Stimulated activated CD4-positive, alpha-beta T cell treated with anti-CD3 and anti-CD28 coated beads, Interleukin-2, amount 100 ng/mL, for 4 hours (primary cell): ENCODE measurements at places on chromosomes 1 and 21.

DNA sequence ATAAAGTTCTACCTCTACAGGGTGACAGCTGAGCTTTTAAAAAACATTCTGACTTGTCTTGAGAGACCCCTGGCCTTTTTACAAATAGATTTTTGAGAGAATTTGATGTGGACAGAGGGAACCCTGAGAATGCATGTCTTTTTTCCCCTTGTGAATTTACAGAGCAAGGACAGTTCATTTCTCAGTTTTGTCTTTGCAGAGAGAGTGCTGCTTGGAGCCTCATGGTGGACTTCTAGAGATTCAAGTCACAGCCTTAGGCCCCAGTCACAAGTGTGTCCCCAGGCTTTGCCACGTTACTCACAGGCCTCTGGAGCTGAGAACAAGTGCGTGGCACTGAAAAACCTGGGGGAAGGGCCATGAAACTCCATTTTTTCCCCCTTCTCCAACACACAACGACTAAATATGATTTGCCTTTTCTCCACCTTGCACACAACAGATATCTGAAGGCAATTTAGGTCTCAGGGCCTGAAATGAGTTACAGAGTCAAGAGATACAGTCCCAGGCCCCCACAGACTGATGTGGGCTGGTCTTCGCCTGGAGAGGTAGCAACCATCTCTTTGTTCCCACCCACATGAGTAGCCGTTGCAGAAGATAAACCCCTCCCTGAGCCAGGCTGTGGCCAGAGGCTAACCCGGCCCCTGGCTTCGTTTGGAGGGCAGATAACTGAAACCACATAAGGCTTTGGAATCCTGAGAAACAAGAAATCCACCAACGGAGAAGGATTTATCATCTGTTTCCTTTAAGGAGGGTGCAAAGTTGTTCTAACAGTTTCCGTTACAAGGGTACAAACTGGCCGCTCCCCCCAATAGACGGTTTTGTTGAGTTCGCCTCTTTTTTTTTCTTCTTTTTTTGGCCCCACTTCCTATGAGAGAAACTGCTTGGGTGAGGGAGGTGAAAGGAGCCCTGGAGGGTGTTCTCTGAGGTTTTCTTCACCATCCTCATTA lies 1.0 kb upstream of the PIGV start:
- DNase-seq, result no peak

DNA sequence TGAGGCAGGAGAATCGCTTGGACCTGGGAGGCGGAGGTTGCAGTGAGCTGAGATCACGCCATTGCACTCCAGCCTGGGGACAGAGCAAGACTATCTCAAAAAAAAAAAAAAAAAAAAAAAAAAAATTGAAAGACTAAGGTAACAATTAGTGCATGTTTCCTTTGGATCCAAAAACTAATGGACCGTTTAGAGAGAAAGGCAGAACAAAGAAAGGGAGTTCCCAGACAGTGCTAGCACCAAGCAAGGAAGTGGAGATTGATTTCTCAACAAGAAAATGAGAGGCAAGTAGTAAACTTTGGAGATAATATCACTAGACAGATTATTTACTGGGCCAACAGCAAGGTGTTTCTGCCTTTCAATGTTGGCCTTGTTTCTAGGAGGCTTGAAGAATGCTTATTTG lies 24.2 kb downstream of the ATP1B1 start:
- no peak for DNase-seq

DNA sequence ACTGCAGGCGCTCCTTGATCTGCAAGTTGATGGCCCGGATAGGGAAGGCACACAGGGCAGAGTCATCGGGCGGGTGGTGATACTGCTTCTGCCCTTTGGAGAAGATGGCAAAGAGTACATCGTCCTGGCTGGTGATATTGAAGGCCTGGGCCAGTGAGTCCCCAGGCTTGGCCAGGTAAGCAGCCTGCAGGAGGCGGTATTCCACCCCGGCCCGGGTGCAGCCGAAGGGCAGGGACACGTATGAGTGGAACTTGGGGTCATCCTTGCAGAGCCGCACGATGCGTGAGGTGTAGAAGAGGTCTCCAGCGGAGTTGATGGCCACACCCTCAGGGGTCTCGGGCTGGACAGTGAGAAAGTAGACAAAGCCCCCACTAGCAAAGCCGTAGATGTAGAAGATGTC lies 27.4 kb downstream of the PLXNA2 start:
- no peak for DNase-seq

DNA sequence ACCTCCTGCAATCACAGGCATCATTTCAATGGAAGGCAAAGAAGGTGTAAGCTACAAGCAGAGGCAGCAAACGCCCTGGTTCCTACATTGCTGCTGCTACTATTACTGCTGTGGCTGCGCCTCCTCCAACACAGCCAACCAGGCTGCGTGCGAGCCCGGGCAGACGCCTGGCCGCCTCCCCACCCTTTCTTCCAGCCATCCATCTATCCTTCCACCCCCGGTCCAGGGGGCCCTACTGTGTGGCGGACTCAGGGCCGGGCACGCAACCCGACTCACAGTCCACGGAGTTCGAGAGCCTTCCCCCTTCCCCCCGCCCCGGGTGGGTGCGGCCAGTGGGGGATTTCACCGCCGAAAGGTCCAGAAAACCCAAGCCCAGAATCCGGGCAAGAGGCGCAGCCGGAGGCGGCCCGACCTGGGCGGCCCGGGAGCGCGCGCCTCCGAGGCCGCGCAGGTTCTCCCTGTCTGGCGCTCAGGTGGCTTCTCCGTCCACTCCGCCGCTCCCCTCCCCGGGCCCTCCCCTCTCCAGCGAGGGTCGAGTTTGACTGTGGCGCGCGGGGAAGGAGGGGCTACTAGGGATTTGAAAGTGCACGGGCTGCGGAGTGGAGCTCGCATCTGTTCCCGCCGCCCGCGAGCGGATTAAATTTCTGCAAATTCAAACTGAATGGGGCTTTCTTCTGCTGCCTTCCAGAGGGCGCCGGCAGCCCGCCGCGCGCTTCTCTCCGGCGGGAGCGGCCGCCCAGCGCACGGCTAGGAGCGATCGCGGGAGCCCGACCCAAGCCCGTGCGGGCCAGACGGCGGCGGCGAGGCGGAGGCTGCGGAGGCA lies at the start of gene HUNK:
Gene HUNK (plus strand): TSS at position 569 of the 823 bp plus-strand sequence. CDS start 655 bp downstream, outside the sequence.
- no peak for DNase-seq

DNA sequence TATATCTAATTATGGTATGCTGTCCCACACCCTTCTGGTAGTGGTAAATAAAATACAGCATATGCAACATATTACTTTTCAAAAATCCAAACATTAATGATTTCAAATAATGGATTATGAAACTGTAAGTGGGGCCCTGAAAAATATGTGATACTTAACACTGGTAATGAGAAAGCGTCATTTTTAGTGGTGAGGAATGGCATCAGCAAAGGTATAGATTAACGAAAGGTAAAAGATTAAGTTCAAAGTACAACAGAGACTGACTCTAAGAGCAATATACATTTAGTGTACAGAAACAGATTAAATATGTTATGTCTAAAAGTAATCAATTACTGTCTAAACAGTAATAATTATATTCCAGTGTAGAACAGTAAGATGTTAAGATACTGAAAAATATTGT lies 194.1 kb downstream of the COL24A1 start:
- DNase-seq, result no peak

- no peak for DNase-seq
Measured at GRCh38 chr1:76492752-76493430, 374.4 kb upstream of the ST6GALNAC5 start.

GRCh38 chr1:180911640-180912191 lies 981 bp upstream of the KIAA1614 start:
- DNase-seq, result no peak

- no peak for DNase-seq
Measured at GRCh38 chr1:23574265-23574754, 15.0 kb upstream of the ID3 start.

DNA sequence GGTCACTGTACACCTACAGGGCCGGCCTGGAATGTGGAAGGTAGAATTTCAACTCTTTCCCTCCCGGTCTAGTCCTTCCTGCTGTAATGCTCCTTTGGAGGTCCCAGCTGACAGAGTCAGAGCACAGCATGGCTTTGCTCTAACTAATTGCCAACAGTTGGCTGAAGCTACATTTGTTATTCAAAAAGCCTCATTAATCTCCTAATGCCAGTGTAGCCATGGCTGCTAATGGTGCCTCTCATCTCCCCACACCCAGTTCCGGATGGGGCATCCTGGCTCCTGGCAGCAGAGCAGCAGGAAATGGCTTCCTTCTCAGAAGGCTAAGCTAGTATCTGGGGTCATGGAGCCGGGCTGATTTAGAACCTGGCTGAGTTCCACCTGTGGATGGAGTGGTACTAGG lies 18.7 kb upstream of the CAMK1G start:
- no peak for DNase-seq

DNA sequence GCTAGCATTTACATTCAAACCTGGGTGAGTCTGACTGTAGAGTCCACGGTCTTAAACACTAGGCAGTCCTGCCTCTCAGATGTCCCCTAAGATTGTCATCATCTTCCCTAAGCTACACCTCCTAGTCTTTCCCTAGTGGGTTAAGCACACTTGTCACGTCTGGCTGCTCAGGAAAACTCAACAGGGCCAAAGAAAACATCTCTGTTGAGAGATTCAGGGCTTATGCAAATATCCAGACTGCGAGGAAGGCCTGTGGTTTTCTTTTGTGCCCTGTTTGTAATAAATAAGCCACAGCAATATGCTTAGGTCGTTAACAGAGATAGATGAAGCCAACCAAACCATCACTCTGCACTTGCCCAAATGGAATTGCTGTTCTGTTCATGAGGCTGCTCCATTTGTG lies 472.6 kb upstream of the DEPDC1 start:
- no peak for DNase-seq

GRCh38 chr1:175317309-175317708 lies 124.7 kb upstream of the KIAA0040 start:
- no peak for DNase-seq

DNA sequence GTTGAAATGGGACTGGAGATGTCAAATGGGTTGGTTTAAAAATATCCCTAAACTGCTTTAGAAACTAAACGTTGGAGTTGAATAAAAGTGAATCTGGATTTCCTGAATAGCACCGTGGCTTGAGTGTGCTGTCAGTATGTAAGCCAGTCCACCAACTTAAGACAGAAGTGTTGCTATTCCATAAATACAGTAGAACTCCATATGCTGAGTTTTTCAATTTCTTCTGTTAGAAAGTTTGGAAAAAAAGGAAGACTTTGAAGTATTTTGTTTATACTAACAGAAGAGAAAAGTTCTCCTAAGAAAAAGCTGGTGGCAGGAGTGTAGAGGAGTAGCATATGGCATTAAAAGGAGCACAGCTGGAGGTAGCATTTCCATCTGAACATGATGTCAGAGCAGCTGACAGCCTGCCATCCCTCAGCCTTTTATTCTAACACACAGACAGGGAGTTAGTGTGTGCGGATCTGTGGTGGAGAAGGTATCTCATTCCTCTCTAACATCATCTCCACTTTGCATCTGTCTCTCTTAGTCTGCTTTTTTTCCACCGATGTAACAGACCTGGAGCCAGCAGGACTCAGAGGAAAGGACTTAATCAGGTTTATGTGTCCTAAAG lies at the start of gene ZBTB18:
Gene ZBTB18 (plus strand): TSS at position 449 of the 610 bp plus-strand sequence. CDS start 149 bp downstream, at position 598.
- no peak for DNase-seq

GRCh38 chr1:92126088-92126487 lies 45.9 kb downstream of the BTBD8 start:
- DNase-seq, result no peak

DNA sequence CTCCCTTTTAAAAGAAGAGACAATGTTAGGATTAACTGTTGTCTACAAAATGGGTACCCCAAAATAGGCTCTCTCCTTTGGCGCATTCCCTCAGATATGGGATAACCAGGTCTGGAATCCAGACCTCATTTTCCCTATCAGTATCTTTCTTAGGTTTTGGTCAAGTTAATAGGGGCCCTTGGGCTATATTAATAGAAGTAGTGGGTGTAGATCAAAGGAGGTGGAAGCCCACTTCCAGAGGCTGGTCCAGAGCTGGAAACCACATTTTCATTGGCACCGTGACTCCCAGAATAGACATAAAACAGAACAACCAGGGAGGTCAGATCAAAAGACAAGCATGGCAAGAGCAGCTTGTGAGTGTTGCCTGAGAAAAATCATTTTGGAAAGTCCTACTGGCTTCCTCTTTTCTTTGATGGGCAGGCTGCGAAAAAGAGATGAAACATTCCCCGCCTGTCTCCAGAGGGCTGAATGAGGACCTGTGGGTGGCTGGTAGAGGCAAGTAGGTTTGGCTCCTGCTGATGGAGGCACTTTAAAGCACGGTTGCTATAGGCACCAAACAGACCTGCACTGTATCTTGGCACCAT lies 25.8 kb upstream of the KIF21B start:
- no peak for DNase-seq

DNA sequence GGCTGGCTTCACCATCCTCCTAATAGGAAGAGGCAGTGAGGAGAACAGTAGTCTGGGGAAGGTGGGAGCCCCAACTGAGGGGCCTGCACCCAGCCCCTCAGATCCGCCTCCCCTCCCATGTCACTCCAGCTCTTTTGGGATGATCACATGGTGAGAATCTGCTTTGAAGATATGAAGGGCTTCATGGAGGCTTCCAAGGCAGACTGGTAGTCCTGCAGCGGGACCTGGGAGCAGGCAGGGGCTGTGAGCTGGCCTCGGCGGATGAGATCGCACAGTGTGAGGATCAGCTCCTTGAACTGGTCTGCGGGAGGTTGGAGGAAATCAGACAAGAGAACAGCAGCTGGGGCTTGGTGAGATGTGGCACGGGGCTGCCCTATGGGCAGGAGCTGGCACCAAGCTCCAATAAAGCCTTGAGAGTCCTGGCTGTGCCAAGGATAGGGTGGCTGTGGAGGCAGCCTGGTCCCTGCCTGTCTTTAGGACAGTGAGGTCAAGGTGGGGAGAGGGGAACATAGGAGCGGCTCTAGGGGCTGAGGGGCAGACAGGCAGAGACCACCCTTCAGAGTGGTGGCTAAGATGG lies 12.3 kb upstream of the SRSF4 start:
- DNase-seq, result no peak

DNA sequence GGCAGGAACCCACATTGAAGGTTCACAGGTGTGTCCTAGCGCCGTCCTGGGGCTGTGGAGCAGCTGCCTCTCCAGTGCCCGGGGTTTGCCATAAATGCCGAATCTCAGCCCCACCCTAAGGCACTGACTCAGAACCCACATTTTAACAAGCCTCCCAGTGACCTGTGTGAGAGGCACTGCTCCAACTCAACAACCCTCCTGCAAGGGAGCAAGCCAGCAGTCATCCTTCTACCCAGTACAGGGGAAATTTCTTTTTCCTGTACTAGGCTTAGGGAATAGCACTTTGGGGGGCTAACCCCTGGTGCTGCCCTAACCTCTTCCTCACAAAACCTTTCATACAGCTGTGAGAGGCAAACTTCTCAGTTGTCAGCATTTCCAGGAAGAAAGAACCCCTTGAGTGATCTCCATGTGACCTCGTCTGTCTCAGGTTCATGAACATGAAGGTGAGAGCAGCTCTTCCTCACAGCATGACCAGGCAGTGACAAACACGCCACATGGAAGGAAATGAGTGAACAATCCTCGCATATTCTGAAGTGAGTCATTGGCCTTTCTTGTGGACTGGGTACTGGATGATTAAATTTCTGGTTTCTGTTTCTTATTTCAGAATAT lies 11.4 kb upstream of the BCAR3 start:
- DNase-seq, result no peak

- no peak for DNase-seq
Measured at GRCh38 chr1:197862671-197863070, 39.8 kb upstream of the C1orf53 start.

DNA sequence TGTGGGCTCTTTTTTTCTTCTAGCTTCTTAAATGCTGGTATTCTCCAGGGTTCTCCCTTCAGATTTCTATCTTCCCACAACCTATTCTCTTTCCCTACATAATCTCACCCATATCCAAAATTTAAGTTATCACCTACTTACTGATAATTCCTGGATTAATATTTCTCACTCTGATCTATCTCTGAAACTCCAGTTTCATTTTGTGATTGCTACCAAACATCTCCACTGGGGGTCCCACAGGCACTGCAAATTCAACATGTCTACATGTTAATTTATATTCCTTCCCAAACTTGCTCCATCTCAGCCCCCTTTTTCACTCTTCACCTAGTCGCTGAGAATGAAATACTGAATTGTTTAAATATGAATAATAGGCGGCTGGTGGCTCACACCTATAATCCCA lies 9.9 kb upstream of the C1orf141 start:
- peak; percentile 13 for DNase-seq
